ENCODE measurements at places on chromosomes 12 and 14.

GRCh38 chr14:98185036-98185435, 1087.0 kb downstream of the BCL11B start:
- DNase-seq = no peak

DNA sequence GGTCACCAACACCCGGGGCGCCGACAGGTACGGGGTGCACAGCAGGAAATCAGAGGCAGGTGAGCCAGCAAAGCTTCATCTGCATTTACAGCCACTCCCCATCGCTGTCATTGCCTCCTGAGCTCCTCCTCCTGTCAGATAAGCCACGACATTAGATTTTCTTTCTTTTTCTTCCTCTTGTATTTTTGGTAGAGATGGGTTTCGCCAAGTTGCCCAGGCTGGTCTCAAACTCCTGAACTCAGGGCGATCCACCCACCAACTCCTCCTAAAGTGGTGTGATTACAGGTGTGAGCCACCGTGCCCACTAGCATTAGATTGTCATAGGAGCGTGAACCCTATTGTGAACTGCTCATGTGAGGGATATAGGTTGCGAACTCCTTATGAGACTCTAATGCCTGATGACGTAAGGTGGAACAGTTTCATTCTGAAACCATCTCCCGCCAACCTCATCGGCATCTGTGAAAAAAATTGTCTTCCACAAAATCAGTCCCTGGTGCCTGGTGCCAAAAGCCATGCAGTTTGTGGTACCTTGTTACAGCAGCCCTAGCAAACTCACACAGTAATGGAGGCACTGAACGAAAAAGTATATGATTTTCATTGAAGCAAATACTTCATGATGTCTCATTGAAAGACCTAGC, 1.5 kb downstream of the STYK1 start:
- no peak for DNase-seq

- peak; percentile 50 for DNase-seq
Observed at GRCh38 chr14:91911474-91912032, 35.9 kb downstream of the FBLN5 start.

DNA sequence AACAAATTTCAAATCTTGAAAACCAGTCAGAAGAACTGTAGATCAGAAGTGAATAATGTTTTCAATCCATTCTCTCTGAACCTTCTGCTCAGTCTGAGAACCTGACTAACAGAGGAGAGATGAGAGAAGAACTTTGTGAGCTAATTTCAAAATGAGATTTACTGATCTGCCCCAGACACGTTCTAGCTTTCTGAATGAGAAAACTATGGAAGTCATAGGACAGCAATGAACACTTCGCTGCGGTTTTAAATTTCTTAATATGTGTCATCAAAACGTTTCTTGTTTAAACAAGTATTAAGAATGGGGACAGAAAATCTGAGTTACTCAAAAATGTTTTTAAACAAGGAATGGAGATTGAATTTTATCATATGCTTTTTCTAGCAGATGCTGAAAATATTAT, 66.6 kb upstream of the FAR2 start:
- no peak for DNase-seq

DNA sequence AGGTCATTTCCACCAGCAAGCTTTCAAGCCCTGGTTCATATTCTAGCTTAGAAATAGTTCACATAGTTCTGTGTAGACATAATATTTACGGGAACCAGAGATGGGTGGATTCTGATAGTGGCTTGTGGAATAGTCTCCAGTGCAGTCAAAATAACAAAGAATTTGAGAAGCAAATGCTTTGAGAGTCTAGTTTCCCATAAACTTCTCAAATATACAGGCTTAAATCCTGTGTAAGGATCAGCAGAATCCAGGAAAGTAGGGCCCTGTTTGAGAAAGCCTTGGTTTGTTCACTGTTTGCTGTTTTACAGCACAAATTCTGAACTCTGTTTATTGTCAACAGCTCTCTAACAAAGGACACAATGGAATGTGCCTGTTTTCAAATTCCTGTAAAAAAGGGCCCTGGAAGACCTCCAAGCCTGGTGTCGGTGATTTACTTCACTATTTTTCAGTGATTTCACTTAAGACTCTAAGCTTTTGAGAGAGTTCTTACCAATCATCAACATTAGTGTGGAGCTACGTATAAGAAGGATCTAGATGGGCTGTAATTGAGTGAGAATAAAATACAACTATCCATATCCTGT, 11.4 kb upstream of the FOS start:
- DNase-seq = no peak

DNA sequence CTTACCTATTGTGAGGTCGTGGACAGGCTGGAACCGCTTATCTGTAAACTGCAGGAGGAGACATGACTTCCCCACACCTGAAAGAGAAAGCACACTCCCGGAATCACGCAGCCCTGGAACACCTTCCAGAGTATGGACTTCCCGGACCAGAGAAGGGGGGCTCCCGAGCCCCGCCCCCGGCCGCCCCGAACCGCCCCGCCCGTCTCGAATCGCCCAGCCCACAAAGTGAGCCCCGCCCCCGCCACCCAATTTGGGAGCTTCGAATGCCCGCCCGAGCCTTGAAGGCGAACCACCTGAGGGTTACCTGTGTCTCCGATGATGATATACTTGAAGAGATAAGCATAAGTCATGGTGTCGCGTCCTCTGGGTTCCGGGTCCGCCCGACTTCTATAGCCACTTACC, 235 bp downstream of the RAB2B start:
- DNase-seq = no peak

Data from GM13977 (cell line).